ENCODE measurements at places on chromosomes 13 and 19. TPM values are rescaled to one million over a fixed set of nuclear protein-coding genes. Genes with fewer than 3 reads are reported as not detected.
A peak's percentile ranks its signal among the peaks of the same experiment; 100 is the strongest.

IZUMO1 gene
- total RNA-seq = not detected

SRRM5 gene
- total RNA-seq = 0.71 TPM

ADGRE3 gene
- not detected for total RNA-seq

ERICH6B gene
- not detected for total RNA-seq

RFPL4A gene
- total RNA-seq = not detected

- peaks cover 52% of the 10 kb centered on the region for H3K36me3 ChIP-seq
- no peak overlapping the region for H3K4me3 ChIP-seq
- no peak overlapping the region for H3K27ac ChIP-seq
- no peak for DNase-seq
Measured at GRCh38 chr19:55225415-55225958, 3.1 kb downstream of the TMEM86B start.

DNA sequence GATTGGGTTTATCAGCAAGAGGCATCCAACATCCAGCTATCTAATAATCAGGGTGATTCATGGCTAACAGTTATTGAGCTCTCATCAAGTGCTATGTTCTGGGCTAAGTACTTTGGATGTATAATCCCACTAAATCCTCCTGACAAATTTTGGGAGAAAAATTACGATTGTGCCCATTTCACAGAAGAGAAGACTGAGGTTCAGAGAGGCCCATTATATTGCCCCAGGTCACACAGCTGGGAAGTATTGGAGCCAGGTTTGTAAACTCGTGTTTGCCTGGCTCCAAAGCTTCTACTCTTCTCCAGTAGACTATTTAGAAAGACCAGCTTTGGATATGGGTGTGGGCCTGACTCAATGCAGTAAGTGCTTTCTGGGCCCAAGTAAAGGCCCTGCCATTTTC is 20.9 kb upstream of the CALM3 start:
- H3K4me1 ChIP-seq = peaks cover 14% of the 10 kb centered on the region
- DNase-seq = no peak
- peaks cover 7% of the 10 kb centered on the region for H3K27me3 ChIP-seq
- H3K4me3 ChIP-seq = no peak overlapping the region
- H3K36me3 ChIP-seq = no peaks in the 10 kb centered on the region

DNA sequence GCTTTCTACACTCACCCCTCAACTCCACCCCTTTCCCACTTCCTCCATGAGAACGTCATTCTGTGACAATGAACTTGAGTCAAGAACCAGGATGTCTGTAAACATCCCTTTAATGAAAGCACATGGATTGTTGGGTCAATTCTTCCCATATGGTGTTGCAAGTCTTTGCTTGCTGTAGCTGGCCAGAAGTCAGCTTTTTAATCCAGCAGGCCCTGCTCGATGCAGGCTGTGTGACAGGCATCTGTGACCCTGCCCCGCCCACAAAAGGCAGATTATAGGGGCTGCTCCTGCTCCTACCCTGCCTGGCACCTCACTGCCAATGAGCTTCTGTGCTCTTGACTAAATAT is 78.0 kb downstream of the STARD13 start:
- H3K4me1 ChIP-seq = peaks cover 28% of the 10 kb centered on the region
- peaks cover 3% of the 10 kb centered on the region for H3K27me3 ChIP-seq
- no peak overlapping the region for H3K27ac ChIP-seq
- no peaks in the 10 kb centered on the region for H3K36me3 ChIP-seq
- H3K4me3 ChIP-seq = no peak overlapping the region

DNA sequence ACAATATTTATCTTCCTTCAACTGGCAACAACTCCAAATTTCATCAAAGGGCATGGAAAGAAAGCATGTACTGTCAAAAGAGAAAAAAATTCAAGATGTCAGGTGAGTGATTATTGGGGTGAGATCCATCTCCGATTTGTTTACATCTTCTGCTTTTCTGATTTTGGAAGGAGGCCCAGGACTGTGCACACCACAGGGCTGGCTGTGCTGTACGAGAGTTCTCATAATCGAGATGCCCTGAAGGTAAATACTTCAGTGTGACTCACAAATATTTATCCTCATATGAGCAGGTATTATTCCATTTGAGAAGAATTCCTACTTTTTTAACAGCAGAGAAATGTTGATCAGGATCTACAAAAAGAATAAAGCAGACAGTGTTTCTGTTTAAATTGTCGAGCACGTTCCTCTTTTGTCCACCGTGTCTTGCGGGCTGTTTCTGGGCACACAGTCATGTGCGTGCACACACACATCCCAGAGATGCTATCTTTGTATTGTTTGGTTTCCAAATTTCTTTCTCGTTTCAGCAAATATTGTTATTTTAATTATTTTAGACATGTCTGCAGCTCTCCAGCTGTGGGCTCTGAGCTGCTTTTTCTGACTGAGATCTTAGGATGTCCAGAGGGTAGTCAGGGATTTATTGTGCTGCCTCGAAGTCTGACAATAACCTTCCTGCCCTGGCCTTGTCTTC is 103.8 kb downstream of the KL start:
- H3K4me1 ChIP-seq = no peaks in the 10 kb centered on the region
- H3K27ac ChIP-seq = no peak overlapping the region
- H3K4me3 ChIP-seq = no peak overlapping the region
- no peak for DNase-seq
- no peaks in the 10 kb centered on the region for H3K36me3 ChIP-seq
- H3K27me3 ChIP-seq = peaks cover 3% of the 10 kb centered on the region

- H3K27ac ChIP-seq = no peak overlapping the region
- H3K36me3 ChIP-seq = no peaks in the 10 kb centered on the region
- no peaks in the 10 kb centered on the region for H3K4me1 ChIP-seq
- H3K27me3 ChIP-seq = peaks cover 6% of the 10 kb centered on the region
Measured at GRCh38 chr13:43687038-43687437, 99.7 kb downstream of the ENOX1 start.

- no peak overlapping the region for H3K4me3 ChIP-seq
- H3K36me3 ChIP-seq = no peaks in the 10 kb centered on the region
- no peaks in the 10 kb centered on the region for H3K27me3 ChIP-seq
- peaks cover 34% of the 10 kb centered on the region for H3K4me1 ChIP-seq
Measured at GRCh38 chr13:30124131-30124768, 183.1 kb downstream of the KATNAL1 start.

DNA sequence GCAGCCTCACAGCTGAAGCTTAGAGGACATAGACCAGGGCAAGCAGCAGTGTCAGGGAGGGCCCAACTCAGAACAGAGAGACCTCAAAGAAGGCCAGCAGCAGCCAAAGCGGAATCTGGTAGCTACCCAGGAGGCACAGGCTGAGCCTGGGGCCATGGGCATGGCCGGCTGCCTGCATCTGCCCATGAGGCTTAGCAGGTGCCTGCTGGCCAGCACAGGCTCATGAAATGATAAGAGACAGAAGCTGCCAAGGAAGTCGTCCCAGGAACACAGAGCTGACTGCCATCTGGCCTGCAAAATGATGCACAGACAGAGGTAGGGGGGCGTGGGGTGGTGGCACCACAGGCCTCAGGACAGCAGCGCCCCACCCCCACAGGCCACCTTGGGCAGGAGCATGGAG is 29.2 kb downstream of the TUBA3C start:
- H3K27me3 ChIP-seq = no peaks in the 10 kb centered on the region
- no peak overlapping the region for H3K27ac ChIP-seq
- H3K4me1 ChIP-seq = no peaks in the 10 kb centered on the region

DNA sequence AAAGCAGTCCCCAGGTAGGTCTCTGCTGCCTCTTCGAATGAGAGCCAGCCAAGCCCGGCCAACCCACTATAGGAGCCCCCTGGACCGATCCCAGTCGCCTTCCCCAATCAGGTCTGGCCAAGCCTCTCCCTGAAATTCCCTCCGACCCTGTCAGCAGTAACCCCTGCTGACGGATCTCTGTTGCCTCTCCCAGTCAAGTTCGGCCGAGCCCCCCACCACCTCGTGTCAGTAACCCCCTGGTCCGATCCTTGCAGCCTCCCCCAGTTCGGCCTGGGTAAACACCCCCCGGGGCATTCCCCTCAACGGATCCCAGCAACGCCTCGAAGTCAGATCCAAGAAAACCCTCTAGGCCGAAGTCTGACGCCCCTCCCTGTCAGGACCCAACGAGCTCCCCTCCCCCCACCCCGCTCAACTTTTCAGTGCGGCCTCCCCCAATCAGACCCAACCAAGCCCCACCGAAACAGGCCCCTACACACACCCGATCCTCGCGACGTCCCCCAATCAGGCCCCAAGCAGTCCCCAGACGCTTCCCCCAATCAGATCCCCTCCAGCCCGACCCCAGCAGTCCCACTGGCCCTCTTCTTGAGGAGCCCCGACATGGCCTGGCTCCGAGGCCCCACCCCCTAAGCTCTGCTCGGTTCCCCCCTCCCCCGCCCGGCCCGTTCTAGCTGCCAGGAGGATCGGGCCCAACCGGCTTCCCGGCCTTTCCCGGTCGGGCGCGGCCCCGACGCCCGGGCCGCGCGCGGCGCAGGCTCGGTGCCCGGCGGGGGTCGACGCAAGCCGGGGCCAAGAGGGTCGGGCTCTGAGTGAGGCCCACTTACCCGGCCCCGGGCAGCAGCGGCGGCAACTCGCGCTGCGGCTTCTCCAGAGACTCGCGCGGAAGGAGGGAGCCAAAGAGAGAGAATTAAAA is 1.8 kb downstream of the TNPO2 start:
- peaks cover 37% of the 10 kb centered on the region for H3K36me3 ChIP-seq
- peak overlapping the region; percentile 93 for H3K27ac ChIP-seq
- DNase-seq = peak; percentile 66
- peaks cover 28% of the 10 kb centered on the region for H3K4me1 ChIP-seq

GRCh38 chr19:5113633-5114586 is 145.0 kb downstream of the KDM4B start:
- no peak for DNase-seq
- no peak overlapping the region for H3K27ac ChIP-seq
- H3K4me3 ChIP-seq = no peak overlapping the region
- no peaks in the 10 kb centered on the region for H3K4me1 ChIP-seq

DNA sequence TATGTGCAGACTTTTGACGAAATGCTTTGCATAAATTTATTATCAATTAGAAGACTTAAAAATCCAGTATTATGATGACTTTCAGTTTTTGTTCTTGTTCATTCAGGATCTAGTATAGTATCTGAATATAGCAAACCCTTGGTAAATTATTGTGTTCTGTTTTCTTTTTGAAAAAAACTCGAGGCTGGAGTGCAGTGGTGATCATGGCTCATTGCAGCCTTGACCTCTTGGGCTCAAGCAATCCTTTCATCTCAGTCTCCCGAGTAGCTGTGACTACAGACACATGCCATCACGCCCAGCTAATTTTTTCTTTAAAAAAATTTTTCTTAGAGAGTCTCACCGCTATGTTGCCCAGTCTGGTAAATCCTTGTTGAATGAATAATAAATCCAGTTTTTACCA is 4.6 kb downstream of the FARP1 start:
- H3K27ac ChIP-seq = no peak overlapping the region
- no peak overlapping the region for H3K4me3 ChIP-seq
- no peaks in the 10 kb centered on the region for H3K36me3 ChIP-seq
- peaks cover 5% of the 10 kb centered on the region for H3K4me1 ChIP-seq
- DNase-seq = no peak

DNA sequence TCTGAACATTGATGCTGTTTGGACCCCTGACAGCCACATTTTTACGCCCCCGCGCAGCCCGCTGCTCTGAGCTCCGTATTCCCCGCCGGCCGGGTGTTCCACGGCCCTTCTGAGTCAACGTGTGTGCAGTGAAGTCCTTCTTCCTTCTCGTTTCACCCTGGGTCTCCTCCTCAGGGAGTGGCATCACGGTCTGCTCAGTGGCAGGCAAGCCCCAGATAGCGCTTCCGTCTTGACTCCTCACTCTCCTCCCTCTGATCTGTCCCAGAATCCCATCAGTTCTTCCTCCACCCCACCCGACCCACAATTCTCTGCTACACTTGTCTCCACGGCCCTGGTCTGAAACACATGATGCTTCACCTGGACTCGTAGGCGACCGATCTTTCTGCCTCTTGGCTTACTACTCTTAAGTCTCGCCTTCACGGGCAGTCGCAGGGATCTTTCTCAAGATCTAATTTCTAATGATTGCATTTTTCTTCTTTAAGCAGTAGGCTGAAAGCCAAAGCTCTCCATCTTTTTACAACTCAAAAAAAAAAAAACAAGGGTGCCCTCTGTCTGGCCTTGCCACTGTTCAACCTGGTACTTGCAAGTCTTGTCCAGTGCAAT is 33.9 kb downstream of the CCNE1 start:
- H3K36me3 ChIP-seq = no peaks in the 10 kb centered on the region
- peaks cover 10% of the 10 kb centered on the region for H3K27me3 ChIP-seq
- peaks cover 14% of the 10 kb centered on the region for H3K4me1 ChIP-seq
- DNase-seq = peak; percentile 30
- H3K4me3 ChIP-seq = peak overlapping the region; percentile 85

DNA sequence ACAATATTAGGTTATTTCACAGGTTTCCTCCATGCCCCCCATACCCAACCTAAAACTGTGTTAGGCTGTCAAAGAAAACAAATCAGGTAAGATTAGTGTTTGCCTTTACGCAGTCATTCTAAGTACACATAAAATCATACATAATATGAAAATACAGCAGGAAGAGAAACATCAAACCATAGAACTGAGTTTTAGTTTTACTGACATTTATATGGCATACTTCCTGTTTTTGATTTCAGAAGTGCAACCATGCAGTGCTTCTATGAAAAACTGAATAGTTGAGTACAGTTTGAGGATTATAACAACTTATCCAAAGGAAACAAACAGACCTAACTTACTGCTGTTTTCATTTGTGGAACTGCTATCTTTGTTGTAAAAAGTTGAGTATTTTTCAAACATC is 91.3 kb downstream of the KCNRG start:
- peaks cover 25% of the 10 kb centered on the region for H3K36me3 ChIP-seq
- peaks cover 22% of the 10 kb centered on the region for H3K4me1 ChIP-seq
- DNase-seq = no peak
- peak overlapping the region; percentile 82 for H3K27ac ChIP-seq

DNA sequence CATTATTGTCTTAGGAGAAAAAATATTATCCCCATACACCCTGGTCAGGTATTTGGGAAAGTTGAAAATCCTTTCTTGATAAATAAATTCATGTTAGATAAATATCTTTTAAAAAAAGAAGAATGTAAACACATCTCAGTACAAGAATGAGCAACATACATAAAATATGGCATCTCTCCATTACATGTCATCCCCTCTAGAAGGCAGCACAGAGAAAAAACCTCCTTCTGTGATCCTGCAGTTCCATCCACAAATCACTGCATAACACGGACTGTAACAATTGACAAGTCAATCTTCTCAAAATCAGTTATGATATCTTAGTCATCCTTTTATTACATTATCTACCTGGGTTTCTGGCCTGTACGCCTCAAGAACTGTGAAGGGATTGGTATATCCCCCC is 683.9 kb upstream of the KLHL1 start:
- no peaks in the 10 kb centered on the region for H3K27me3 ChIP-seq
- H3K4me1 ChIP-seq = no peaks in the 10 kb centered on the region
- no peaks in the 10 kb centered on the region for H3K36me3 ChIP-seq
- H3K27ac ChIP-seq = no peak overlapping the region

DNA sequence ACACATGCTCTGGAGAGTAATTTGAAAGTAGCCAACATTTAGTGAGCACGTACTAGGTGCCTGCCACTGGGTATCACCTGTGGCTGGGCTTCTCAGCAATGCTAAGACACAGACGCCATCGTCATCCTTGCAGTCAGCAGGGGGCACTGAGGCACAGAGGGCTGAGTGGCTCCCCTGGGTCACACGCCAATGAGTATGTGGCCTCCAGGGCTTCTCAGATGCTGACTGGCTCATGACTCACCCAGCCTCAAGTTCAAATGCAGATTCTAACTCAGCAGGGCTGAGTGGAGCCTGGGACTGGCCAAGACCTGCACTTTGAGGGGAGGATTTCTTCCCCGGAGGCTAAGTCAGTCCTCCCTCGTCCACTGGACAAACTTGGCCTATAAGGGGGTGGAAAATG is 115.1 kb upstream of the CACNA1A start:
- H3K4me3 ChIP-seq = no peak overlapping the region
- no peaks in the 10 kb centered on the region for H3K36me3 ChIP-seq
- DNase-seq = peak; percentile 24
- H3K27ac ChIP-seq = no peak overlapping the region
- peaks cover 36% of the 10 kb centered on the region for H3K27me3 ChIP-seq

All from activated CD8-positive, alpha-beta T cell treated with anti-CD3 and anti-CD28 coated beads, Interleukin-2, amount 10 ng/mL, durations not matched to agents 7 days and 5 days (primary cell).